Stimulated activated memory B cell treated with anti-CD40 and anti-IgM and Interleukin-4, amounts not matched to agents 10 μg/mL and 1 μg/mL and 100 μg/mL, for 72 hours (primary cell): ENCODE measurements at places on chromosomes 6 and 20.

GRCh38 chr6:132513831-132514545 is 1.1 kb upstream of the STX7 start:
- H3K27me3 ChIP-seq, result no peaks in the 10 kb centered on the region
- peak overlapping the region; percentile 91 for H3K27ac ChIP-seq
- H3K4me3 ChIP-seq, result peak overlapping the region; percentile 92

- no peaks in the 10 kb centered on the region for H3K36me3 ChIP-seq
- peaks cover 34% of the 10 kb centered on the region for H3K4me1 ChIP-seq
- no peaks in the 10 kb centered on the region for H3K27me3 ChIP-seq
- no peak overlapping the region for H3K27ac ChIP-seq
Measured at GRCh38 chr6:90214966-90215365, 81.7 kb downstream of the BACH2 start.

- ATAC-seq, result no peak
- H3K36me3 ChIP-seq, result peaks cover 27% of the 10 kb centered on the region
- no peak overlapping the region for H3K4me3 ChIP-seq
- peaks cover 13% of the 10 kb centered on the region for H3K4me1 ChIP-seq
- no peaks in the 10 kb centered on the region for H3K27me3 ChIP-seq
Measured at GRCh38 chr6:129575378-129576118, 134.4 kb downstream of the ARHGAP18 start.

GRCh38 chr6:105892577-105893262 is 193.4 kb upstream of the PRDM1 start:
- no peaks in the 10 kb centered on the region for H3K27me3 ChIP-seq
- H3K4me3 ChIP-seq, result no peak overlapping the region
- no peaks in the 10 kb centered on the region for H3K36me3 ChIP-seq
- peak; percentile 93 for ATAC-seq
- peaks cover 17% of the 10 kb centered on the region for H3K4me1 ChIP-seq
